ENCODE measurements at places on chromosomes 6 and 20.

GRCh38 chr20:25478889-25479568 is 71.6 kb downstream of the GINS1 start:
- no peak for DNase-seq

DNA sequence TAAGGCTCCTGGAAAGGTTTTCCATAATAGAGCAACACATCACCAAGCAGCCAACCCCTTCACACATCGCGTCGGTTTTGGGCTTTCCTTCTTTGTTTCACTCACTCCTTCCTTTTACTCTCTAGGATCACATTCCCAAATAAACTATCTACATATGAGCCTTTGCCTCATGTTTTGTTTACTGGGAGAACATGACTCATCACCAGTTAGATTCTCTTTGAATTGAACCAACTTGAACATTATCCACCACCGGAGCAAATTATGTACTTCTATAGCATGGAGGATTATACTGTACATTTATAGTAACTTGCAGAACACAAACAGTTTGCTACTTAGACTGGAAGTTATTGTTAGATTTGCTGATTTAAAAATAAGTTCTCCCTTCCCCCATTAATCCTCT is 41.0 kb downstream of the SAMD5 start:
- no peak for DNase-seq

- DNase-seq: no peak
These were observed 27.1 kb downstream of the RAB44 start for GRCh38 chr6:36724514-36725390.

- no peak for DNase-seq
These were observed 32.5 kb downstream of the HLA-DPB1 start for GRCh38 chr6:33108307-33108706.

DNA sequence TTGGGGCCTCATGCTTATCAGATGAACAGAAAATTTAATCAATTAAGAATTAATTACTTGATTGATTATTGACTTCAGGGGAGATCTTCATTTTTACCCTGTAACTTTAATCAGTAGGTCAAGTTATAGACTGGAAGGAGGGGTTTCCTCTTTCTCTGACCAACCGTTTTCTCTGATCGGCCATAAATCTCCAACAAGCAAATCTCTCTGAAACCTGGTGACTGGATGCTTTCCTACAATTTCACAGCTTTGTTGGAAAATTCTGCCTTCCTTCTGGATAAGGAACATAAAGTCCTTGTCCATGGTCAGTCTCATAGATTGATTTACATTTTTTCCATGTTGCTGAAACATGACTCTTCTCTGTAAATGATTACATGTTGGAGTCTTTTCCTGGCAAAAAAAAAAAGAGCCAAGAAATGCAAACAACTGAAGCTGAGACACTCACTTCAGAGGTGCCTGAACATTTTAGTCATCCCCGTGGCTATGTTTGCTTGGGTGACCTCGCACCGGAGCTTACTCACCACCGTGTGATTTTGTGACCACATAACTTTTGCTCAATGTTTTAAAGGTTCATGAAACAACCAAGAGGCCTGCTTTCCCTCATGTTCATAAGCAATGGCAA is 31.0 kb downstream of the IRF4 start:
- peak; percentile 70 for DNase-seq

- DNase-seq: no peak
These were observed 375.5 kb downstream of the UTRN start for GRCh38 chr6:144660561-144661115.

GRCh38 chr6:51350308-51350904 is 531.7 kb downstream of the TFAP2B start:
- no peak for DNase-seq

- no peak for DNase-seq
These were observed 12.5 kb downstream of the ALDH8A1 start for GRCh38 chr6:134937426-134937825.
